ENCODE measurements at places on chromosomes 4 and X. TPM values are rescaled to one million over a fixed set of nuclear protein-coding genes. Genes with fewer than 3 reads are reported as not detected.
A peak's percentile ranks its signal among the peaks of the same experiment; 100 is the strongest.

DNA sequence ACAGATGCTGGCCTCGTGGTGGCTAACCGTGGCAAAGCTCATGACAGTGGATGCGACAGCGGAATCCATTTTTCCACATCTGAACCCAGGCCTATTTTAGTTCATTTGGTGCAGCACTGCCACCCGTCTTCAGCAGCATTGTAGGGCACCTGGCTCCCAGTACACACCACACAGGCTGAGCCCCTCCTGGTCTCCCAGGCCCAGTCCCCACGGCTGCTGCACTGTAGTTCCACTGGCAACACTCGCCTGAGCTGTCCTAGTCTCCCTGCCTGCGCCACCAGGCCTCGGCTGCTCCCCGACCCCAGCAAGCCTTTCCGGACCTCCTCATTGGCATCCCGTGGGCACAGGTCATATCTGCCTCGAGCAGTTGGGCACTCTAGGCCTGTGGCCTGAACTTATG lies 76.2 kb downstream of the MTMR1 start:
- no peak for DNase-seq

DNA sequence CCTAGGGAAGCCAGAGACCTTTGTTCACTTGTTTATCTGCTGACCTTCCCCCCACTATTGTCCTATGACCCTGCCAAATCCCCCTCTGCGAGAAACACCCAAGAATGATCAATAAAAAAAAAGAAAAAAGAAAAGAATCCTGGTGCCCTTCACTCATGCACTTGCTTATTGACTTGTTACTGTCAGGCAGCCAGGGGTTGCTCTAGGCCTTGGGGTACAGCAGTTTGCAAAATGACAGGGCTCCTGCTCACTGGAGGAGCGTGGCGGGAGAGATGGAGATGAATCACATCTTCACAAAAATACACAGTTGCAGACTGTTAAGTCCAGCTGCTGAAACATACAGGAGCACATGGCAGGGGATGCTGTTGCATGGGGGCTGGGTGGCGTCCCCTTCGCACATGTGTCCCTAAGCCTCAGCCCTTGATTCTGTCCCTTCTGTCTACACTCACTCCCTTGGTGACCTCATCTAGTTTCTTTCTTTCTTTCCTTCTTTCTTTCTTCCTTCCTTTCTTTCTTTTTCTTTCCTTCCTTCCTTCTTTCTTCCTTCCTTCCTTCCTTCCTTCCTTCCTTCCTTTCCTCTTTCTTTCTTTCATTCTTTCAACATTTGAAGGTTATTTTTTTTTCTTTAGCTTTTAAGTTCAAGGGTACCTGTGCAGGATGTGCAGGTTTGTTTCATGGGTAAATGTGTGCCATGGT lies 16.9 kb upstream of the TMEM271 start:
- DNase-seq = no peak

GRCh38 chr4:88166608-88167007 lies 8.2 kb upstream of the ABCG2 start:
- DNase-seq = no peak

- no peak for DNase-seq
Measured at GRCh38 chr4:114488301-114488982, 110.2 kb upstream of the UGT8 start.

DNA sequence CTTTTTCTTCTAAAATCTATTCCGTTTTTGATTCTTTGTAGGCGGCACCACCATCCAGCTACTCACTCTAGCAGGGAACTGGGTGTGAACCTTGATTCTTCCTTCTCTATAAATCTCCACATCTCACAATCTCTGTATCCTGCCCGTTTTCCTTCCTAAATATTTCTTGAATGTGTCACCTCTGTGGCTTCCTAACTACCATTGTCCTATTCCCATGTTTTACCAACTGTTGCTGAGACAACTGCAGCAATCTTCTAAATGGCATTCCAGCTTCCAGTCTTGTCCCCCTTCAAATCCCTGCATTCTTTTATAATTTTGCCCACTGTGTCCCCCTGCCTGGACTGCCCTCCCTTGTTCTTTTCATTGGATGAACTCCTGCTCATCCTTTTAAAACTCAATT lies 641.3 kb downstream of the RPA4 start:
- DNase-seq = peak; percentile 17

DNA sequence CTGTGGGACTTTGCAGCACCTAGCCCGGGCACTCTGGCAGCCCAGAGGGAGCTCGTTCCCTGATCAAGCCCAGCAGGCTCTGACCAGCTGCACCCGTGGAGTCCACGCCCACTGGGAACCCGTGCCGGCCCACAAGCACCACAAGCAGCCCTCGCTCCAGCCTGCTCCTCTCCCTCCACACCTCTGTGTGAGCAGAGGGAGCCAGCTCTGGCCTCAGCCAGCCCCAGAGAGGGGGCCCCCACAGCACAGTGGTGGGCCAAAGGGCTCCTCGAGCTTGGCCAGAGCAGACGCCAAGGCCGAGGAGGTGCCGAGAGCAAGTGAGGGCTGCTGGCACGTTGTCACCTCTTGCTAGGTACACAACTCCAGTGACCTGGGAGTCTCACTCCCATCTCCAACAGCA lies 5.1 kb upstream of the UGT2A1 start:
- no peak for DNase-seq

DNA sequence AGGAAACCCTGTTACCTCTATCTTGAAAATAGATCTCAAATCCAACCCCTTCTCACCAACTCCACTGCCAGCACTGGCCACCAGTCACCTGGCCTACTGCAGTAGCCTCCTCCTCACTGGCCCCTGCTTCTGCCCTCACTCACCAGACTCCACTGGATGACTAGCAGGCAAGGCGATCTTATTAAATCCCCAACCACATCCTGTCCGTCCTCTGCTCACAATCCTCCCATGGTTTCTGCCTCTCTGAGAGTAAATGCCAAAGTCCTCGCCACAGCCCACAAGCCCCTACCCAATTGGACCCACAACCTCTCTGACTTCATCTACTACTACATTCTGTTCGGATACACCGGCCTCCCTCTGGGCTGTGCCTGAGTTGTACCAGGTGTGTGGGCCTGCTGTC lies 5.4 kb upstream of the PIM2 start:
- no peak for DNase-seq

DNA sequence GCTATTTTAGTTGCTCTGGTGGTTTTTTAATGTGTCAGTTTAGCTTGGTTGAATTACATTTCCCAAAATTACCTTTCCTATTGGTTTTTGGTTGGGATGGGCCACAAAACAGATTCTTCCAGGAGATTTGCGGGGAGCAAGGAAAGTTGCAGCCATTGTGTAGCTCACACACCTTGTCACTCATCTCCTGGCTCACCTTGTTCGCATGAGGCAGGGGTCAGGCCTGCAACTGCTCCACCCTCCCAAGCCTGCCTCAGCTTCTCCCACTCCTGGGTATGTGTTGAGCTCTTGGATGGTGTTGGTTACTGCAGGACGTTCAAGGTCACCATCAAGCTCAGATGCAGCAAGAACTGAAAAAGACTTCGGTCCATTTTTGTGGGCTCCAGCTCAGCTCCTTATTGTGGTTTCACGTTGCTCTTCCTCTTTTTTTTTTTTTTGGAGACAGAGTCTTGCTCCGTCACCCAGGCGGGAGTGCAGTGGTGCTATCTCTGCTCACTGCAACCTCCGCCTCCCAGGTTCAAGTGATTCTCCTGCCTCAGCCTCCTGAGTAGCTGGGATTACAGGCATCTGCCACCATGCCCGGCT lies 95.6 kb upstream of the METTL14 start:
- no peak for DNase-seq

DNA sequence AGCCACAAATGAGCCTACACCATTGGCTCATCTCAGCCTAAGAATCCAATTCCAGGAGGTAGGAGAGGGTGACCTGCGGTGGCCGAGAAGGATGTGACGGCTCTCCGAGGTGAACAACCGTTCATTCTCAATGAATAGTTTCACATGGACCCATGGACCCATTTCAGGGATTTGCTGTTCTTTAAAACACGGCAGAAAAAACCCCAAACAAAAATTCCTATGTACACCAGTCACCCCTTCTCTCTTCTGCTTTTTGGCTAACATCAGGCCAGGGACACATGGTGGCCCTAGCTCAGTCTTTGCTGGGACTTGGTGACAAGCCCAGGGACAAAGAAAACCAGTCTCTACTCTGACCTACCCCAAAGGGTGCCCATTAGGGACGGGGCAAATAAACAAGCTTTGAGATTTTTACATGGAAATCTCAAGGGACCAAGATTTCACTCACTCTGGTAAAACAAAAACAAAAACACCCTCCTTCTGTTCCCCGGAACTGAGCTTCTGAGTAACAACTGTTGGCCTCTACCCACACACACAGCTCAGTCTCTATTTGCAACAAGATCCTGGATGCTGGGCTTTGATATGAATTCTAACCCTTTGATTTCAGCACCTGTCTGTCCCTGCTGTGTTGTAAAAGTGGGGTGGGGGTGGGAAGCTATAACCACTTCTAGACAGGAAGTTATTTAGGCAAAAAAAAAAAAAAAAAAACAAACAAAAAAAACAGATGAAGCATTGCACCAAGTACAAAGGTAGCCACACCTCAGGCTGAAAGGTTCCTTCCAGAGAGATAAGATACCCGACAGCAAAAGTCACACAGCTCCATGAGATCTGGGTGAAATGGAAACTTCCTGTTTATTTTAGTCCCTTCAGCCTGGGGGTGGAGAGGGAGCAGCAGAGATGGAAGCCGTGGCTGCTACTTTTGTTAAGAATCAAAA lies 49.0 kb downstream of the DDX3X start:
- no peak for DNase-seq

DNA sequence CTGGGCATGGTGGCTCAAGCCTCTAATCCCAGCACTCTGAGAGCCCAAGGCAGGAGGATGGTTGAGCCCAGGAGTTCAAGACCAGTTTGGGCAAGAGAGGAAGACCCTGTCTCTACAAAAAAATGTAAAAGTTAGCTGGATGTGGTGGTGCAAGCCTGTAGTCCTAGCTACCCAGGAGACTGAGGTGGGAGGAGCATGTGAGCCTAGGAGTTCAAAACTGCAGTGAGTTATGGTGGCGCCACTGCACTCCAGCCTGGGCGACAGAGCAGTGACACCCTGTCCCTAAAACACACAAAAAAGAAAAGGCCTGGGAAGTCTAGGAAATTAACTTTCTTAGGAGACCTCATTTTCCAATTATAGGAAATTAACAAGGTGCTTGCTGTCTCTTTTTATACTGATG lies 76.8 kb downstream of the JAKMIP1 start:
- no peak for DNase-seq

DNA sequence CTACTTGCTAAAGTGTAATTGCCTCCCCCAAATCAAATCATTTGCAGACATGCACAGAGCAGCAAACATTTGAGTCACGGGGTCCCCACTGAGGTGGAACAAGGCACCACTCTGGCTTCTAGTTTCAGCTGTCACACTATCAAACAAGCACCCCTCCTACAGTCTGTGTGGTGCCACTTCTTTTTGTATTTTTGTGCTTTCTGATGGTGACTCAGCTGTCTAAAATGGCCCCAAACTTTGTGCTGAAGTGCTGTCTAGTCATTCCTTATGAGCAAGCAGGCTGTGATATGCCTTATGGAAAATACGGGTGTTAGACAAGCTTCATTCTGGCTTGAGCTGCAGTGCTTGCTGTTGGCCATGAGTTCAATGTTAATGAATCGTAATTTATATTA lies 15.4 kb downstream of the IGFBP7 start:
- no peak for DNase-seq

- no peak for DNase-seq
Measured at GRCh38 chr4:69727926-69728325, 32.5 kb downstream of the SULT1B1 start.

DNA sequence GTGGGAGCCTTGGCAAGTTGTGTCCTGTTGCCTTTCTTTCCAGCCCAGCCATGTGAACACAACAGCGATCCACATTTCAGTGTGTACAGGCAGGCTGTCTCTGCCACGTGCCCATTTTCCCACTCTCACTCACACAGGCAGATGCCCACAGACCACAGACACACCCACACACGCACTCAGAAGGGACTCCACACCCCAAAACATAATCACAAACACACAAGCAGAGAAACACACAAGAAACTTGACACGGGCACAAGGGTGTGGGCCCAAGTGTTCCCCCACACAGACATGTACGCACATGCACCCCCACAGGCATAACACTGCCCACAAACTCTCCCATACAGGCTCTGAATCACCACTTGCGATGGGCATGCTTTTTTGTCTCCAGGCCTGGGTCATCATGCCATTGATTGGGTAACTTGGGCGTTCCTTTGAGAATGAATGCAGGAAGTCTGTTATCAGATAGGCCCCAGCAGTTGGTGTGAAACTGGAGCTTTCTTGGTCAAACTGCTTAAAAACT lies 84.3 kb downstream of the NBDY start:
- DNase-seq = no peak

GRCh38 chr4:81982846-81983540 lies 390.8 kb downstream of the HNRNPD start:
- DNase-seq = no peak

DNA sequence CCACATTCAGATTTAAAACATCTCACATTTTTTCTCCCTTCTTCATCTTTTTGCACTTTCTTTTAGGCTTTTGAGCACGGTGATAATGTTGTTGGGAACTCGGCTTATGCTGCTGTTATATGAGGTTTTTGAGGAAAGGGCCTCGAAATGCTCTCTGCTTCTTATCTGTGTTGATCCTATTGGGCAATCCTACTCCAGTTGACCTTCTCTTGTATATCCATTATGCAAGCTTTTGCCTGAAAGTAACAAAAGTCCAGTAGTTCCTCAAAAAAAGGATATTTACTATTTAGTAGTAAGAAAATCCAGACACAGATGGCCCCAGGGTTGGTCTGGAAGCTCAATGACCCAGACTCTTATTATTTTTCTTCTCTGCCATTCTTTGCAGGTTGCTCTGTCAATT lies 57.7 kb upstream of the SPANXB1 start:
- DNase-seq = no peak

- DNase-seq = no peak
Measured at GRCh38 chrX:24662352-24662751, 15.2 kb upstream of the PCYT1B start.

DNA sequence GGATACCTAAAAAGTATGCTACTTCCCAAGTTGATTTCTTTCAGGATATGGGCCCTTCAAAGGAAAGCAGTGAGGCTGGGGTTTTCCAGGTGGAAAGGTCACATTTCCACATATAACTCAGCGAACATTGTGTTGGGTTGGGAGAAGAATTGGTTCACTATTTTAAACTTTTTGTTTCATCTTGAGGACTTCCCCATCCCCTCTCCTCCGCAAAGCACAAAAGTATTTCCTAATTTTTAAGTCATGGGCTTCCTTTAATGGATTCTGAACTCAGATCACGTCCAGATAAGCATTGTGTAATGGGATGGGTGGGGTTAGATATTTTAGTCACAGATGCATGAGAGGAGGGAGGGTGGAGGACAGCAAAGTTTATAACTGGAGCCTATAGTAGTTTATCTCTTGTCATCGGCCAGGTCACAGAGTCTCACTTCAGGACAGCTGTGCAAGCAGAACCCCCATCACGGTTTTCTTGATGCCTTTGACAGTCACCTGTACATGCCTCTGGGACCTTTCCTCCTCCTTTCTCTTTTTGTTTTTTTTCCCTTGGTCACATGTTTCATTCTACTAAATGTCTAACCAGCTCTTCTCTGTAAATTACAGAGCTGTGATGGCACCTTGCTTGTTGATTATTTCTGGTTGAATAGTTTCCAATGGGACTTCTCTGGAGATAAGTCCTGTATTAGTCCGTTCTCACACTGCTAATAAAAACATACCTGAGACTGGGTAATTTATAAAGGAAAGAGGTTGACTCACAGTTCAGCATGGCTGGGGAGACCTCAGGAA lies 115.4 kb downstream of the PTTG2 start:
- DNase-seq = no peak

Gene ADRA2C
- total RNA-seq = 12.9 TPM

Gene ITM2A
- total RNA-seq = 2.2 TPM

Gene SLC9B1
- not detected for total RNA-seq

Gene C4orf36
- total RNA-seq = 8.6 TPM

Gene TBX22
- 0.53 TPM for total RNA-seq

Gene HTN3
- total RNA-seq = not detected

Gene MAGEB1
- not detected for total RNA-seq

Gene OTC
- total RNA-seq = not detected

Gene F11
- not detected for total RNA-seq

Gene COL4A5
- total RNA-seq = 115 TPM

Gene TSPAN6
- 205 TPM for total RNA-seq

Measured in neural progenitor cell (in vitro differentiated cells).